ENCODE measurements at places on chromosomes 2 and 18.

- no peak for DNase-seq
These were observed 108.5 kb upstream of the CYRIA start for GRCh38 chr2:16774091-16774490.

DNA sequence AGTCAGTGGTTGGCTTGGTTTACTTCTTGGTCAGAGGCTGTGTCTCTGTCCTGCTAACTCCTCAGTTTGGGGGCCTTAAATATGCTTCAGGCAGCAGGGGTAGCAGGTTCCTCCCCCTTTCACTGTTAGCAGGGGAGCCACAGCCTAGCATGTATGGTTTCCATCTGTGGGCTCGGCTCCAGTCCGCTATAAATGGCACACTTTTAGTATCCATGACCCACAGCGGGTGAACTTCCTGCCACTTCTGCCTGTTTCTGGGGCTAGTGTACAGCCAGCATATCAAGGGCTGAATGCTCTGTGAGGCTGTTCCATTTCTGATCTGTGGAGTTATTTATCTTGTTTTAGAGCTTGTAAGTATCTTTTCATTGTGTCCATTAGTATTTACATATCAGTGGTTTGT, 58.3 kb downstream of the MRPL33 start:
- DNase-seq: no peak

GRCh38 chr2:43421194-43421593, 174.6 kb downstream of the THADA start:
- no peak for DNase-seq

GRCh38 chr2:64605991-64606478, 47.7 kb downstream of the SERTAD2 start:
- no peak for DNase-seq

GRCh38 chr2:150526827-150527226, 39.4 kb upstream of the RND3 start:
- DNase-seq: no peak

DNA sequence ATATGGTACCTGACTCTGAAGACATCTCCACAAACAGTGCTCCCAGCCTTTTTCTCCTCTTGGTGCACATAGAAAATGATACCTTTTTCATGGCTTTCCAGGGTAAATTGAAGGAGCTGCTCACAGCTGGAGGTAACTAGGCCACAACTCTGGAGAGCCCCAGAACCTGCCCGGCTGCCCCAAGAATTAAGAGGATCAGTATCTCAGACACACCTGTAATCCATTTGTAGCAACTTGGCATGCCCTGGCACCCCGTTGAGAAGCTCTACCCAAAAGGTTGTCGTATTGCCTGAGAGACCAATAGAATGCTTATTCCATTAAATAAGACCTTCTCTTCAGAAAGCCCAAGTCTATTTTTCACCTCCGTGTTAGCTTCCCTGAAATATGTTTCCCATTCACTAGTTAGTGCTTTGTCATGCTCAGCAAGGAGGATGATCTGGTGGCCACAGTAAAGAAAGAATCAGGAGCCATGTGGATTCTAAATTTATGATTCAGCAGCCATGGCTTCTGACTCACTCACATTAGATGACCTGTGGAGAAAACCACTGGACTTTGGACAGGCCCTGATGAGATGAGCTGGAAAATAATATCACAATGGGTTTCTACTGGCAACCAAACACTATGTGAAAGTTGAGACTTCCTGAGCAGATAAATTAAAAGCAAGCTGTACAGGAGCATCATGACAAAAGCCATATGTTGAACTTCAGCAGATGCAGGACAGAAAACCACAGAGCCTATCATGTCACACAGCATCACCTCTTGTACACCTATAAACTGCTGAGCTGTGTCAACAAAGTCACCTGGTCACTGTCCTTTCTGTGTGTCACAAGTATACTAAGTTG, 253.3 kb upstream of the OSR1 start:
- DNase-seq: no peak

GRCh38 chr2:136057802-136058140, 60.2 kb downstream of the CXCR4 start:
- peak; percentile 35 for DNase-seq

DNA sequence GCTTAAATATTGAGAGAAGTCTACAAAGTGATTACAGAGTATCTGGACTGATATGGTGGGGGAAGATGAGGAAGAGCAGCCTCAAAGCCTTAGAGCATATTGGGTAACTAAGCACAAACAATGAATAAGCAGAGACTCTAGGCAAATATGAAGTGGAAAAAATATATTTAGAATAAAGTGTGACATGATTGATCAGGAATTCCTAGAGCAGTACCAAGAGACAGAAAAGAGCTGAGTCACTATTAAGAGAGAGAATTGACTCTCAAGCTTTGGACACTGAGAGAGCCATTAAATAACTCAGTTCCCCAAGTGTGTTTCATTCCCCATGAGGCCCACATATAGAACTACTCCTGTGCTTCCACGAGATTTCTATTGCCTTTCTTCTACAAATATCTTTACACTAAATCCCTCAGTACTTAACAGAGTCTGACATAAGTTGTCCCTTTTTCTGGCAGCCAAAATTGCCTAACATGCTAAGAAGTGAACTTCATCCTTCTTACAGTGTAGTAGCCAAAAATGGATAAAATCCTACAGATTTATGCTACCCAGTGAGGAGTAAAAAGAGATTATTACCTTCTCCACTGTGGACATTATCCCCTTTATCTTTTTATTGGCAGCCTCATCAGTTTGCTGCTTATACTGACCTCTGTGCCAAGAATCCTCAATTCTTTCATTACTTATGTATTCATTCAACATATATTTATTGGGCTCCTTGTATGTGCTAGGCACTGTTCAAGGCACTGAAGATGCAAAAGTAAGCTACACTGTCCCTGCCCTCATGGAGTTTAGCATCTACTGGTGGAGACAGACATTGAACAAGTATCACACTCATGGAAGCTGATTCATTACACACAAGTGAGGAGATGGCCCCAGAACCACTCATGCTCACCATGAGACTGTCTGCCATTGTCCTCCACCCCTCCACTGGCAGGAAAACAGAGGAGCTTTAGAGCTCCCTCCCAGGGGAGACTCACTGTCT, 45.4 kb downstream of the SLC40A1 start:
- no peak for DNase-seq

- no peak for DNase-seq
These were observed 174.2 kb upstream of the GLI2 start for GRCh38 chr2:120561379-120562035.

- no peak for DNase-seq
These were observed 5.9 kb upstream of the RHBDD1 start for GRCh38 chr2:226829721-226830631.

GRCh38 chr2:69224512-69224837, 162.6 kb downstream of the GFPT1 start:
- no peak for DNase-seq

DNA sequence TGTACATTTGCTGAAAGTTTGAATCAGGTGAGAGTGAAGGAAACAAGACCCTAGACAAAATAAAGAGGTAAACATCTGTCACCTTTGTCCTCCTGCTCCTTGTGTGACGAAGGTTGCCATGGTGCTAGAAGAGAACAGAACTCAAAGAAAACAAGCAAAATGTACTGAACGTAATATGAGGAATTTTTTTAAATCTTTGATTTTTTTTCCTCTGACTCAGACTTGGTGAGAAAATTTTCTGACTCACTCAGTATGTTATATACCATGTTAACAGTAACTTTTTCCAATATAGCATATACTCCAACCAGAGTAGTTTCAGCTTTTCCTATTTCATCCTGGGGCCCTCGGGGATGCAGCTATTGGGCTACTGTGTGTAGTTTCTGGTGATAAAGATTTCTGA, 2114.6 kb upstream of the PIK3C3 start:
- DNase-seq: no peak

GRCh38 chr2:65485839-65486238, 53.4 kb upstream of the SPRED2 start:
- no peak for DNase-seq

- DNase-seq: peak; percentile 82
These were observed 13.4 kb downstream of the IL1R1 start for GRCh38 chr2:102155703-102156515.

GRCh38 chr2:234710587-234710986, 213.7 kb upstream of the ARL4C start:
- no peak for DNase-seq

- DNase-seq: no peak
These were observed 12.9 kb downstream of the RBM45 start for GRCh38 chr2:178125125-178125524.

GRCh38 chr18:26711756-26712155, 153.8 kb downstream of the AQP4 start:
- DNase-seq: peak; percentile 37

DNA sequence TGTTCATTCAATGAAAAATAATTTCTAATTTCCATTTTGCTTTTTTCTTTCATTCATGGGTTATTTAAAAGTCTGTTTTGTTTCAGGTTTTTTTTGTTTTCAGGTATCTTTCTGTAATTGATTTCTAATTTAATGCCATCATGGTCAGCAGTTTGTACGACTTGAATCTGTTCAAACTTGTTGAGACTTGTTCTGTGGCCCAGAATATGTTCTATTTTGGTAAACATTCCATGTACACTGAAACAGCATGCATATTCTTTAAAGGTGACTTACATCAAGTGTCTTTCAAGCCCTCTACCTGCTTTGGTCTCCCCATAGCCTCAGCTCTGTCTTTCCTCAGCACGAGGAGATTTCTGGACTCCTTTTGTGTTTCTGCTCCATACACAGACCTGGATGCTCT, 49.1 kb downstream of the CYP1B1 start:
- DNase-seq: no peak

DNA sequence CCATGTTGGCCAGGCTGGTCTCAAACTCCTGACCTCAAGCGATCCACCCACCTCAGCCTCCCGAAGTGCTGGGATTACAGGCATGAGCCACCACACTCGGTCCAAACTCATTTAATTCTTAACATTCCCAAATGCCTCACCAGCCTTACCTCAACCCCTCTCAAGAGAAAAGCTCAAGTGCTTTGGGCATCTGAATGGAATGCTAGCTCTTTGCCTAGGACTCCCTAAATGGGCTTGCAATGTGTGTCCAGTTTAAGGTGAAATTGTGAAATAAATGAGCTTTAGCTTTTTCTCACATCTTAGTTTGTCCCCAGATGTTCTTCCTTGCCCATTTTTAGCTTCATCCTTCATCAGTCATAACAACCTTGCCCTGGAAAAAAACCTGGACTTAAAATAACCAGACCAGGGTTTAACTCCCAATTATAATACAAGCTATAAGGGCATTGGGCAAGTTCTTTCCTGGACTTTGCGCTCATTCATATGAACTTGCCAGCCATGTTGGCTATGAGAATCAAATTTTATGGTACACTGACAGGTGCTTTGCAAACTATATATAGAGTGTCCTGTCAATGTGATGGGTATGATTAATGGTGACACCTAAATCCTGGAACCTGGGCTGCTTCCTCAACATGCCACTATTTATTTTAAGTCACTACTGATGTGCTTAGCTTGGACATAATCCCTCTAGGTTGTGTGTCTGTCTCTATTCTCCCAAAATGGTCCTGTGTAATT, 95.1 kb upstream of the SERPINE2 start:
- DNase-seq: no peak

- DNase-seq: no peak
These were observed 133.0 kb upstream of the SLC14A2 start for GRCh38 chr18:45482286-45482685.

DNA sequence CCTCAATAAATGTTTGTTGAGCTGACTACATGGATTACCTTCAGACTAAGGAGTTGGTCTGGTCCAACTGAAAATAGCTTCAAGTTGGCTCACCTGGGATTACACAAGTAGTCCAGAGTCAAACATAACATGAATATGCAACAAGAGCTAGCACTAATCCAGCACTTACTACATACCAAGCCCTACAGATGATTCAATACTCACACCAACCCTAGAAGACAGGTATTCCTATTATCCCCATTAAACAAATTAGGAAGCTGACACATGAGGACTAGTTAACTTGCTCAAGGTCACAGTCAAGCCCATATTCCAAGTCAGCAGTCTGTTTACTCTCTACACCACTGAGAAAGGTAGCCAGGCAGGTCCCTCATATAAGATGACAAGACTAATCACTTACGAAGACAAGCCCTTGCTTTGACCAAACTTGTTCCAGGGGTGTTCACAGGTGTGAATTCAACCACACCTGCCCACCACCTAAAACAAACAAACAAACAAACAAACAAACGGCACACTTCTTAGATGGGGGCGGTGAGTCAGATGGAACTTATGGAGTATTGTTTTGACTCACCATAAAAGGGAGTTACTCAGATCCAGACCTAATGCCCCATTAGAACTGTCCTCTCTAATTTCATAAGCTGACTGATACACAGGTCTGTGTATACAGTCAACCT, 29.1 kb downstream of the TMEM131 start:
- DNase-seq: no peak

GRCh38 chr2:117481608-117482007, 332.9 kb upstream of the DDX18 start:
- no peak for DNase-seq

GRCh38 chr2:198438331-198438730, 633.9 kb downstream of the PLCL1 start:
- DNase-seq: no peak

GRCh38 chr18:2970772-2971659, 41.9 kb downstream of the LPIN2 start:
- DNase-seq: peak; percentile 77

DNA sequence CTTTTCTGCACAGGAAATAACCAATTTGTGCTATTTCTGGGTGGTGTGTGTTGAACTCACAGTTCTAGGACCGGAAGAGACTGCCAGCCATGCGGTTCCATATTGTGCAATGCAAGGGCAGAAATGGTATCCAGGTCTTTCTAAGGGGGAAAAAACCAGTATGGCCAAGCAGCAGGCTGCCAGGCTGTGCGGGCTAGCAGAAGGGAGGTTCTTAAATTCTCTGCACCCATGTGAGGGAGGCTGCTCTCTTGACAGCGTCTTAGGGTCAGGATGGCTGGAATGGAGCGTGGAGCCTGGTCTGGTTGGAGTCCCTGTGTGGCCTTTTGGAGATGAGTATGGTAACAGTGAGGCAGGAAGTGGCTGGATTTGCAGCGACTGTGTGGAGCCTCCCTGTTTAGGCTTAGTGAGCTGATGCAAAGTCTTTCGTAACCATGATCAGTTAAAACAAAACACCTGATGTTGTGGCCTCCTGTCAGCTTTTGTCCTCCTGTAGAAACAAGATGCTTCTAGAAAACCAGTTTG, 52.6 kb downstream of the NCK2 start:
- peak; percentile 86 for DNase-seq

DNA sequence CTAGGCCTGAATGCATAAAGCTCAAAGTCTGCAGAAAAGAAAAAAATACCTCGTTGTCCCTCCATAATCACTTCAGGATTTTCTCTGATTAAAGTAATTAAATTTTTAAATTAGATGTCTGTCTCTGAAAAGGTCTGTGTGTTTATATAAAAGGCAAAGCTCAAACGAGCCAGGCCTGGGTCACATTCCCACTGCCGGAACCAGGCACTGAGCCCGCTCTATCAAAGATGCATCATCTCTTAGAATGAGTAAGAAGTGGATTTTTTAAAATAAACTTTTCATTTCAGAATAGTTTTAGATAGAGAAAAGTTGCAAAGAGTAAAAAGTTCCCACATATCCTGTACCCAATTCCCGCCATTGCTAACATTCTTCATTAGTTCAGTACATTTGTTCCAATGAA, 202.1 kb upstream of the KYNU start:
- no peak for DNase-seq
